Left ventricle myocardium superior (tissue), 1 donor: ENCODE measurements at places on chromosomes 12 and 14.

GRCh38 chr14:95841668-95842067, 35.0 kb upstream of the TUNAR start:
- DNase-seq: no peak

DNA sequence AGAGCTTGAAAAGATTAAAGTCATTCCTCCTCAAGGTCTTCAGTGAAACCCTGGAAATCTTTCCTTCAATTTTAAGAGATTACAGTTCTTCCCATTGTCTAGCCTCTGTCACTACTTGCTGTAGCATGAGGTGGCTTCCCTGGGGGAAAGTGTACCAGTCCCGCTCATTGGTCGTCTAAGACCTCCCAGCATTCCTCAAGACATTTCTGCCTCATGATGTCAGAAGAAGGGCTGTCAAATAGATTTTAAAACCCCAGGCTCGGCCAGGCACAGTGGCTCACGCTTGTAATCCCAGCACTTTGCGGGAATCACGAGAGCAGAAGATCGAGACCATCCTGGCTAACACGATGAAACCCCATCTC, 46.7 kb downstream of the SMUG1 start:
- DNase-seq: no peak

- peak; percentile 20 for DNase-seq
These were observed 14.5 kb upstream of the LLPH start for GRCh38 chr12:66144791-66145754.

GRCh38 chr14:78586681-78587080, 416.5 kb downstream of the NRXN3 start:
- DNase-seq: no peak

DNA sequence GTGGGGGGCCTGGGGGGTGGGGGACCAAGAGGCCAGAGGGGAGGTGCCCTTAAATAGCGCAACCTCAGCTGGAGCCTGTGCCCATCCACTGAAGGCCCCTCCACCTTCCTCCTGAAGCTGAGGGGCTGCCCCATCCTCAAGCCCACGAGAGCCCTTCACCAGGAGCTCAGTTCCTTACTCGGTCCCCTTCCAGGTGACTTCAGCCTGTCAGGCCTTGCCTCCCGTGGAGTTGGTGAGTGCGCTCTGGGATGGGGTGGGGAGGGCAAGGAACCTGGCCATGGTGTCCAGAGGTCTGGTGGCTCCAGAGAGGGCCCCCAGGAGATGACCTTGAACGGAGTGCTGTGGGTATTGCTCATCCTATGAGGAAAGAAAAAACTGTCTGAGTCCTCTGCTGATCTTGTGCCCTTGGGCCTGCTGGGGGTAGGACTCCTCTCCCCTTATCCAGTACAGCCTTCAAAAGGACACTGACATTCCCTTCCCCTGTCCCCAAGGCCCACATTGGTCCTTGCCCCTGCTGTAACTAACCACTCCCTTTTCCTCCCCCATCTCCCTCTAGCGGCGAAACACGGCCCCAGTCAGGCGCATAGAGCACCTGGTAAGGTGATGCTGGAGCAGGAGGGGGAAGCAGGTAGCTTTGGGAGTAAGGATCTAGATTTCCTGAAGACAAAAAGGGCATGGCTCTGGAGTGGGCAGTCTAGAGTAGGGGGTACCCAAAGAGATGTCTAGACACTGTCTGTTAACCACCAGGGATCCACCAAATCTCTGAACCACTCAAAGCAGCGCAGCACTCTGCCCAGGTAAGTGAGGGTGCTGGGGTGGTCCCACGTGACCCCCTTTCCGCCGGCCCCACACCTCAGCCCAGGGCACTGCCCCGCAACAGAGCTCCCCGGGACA, 3.6 kb downstream of the TNS2 start:
- DNase-seq: peak; percentile 71

- no peak for DNase-seq
These were observed 187.2 kb upstream of the NEDD1 start for GRCh38 chr12:96719660-96720362.

DNA sequence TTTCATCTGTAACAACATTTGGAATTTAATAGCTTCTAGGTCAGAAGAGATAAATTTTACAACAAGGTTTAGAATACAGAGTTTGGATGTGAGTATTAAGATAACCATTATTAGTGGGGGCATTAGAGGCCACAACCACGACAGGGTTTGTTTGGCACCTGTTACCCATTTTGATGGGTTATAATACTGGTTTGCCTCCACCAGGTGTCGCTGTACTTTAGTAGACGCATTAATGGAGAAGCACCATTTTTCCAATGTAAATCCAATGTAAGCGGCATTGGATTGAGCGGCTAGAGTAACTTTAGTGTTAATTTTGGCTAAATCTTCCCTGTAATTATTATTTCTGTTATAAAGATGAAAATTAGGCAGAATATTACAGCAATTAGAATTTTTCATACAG, 136.2 kb downstream of the SLCO1B3 start:
- DNase-seq: no peak

DNA sequence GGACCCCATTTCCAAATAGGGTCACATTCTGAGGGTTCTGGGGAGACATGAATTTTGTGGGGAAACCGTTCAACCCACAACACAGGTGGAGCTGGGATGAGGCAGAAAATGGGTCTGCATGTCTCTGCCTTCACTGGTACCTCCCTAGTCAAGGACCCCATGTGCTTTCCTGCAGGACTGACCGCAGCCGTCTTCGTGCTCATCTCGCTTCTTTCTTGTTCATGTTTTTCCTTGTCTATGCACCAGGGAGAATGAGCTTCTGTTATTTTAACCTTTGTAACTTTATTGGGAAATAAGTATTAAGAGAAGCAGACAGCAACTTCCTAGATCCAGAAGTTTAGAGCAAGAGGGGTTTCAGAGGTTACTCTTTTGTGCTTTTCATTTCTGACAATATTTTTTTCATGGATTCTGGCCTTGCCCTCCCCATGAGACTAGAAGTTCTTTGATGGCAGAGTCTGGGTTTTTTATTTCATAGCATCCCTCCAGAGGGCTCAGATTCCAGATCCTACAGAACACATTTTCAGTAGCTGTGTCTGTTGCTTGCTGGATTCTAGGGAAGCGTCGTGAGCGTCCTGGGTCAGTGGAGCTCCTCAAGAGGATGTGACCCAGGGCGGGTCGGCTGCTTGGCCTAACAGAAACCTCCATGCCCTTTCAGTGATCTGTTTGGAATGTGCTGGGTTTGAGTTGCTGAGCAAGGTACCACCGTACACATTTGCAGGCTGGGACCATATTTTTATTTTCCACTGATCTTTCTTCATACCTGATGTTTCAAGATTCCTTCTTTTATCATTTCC, 104.2 kb downstream of the ADGRD1 start:
- no peak for DNase-seq

GRCh38 chr12:22254478-22254877, 80.0 kb downstream of the ST8SIA1 start:
- DNase-seq: no peak

DNA sequence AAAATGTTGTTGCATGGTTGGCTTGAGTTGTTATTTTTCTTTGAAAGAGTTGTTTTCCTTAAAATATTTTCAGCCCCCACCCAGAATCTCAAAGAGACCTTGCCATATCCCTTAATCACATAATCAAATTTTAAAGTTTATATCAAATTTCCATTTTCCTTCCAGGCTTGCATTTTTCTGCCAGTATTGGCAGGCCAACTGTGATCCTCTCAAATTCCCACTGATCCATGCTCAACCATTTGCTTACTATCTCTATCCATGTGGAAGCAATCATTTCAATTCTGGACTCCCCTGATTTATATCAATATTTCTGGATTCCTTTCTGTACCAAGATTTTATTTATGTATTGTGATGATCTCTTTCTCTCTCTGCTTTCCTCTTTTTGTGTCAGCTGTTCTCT, 64.2 kb upstream of the PYGL start:
- no peak for DNase-seq

GRCh38 chr12:87847147-87847546, 182.1 kb downstream of the C12orf50 start:
- DNase-seq: no peak

DNA sequence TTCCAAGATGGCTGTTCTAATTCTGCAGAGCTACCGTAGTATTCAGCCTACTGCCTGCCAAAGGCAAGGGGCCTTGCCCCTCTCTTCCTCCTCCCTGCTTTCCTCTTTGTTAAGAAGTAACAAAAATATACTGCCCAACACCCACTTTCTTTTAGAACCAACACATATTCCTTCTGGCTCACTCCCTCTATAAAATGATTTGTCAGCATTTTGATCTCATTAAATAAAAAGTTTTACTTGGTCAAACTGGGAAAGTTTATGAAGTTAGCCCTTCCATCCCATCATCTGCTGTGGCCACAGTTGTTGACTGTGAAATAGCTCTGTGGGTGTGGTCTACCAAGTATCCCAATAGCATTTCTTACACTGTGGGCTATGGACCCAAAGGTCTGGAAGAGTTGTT, 472.4 kb downstream of the ZFP36L1 start:
- no peak for DNase-seq

DNA sequence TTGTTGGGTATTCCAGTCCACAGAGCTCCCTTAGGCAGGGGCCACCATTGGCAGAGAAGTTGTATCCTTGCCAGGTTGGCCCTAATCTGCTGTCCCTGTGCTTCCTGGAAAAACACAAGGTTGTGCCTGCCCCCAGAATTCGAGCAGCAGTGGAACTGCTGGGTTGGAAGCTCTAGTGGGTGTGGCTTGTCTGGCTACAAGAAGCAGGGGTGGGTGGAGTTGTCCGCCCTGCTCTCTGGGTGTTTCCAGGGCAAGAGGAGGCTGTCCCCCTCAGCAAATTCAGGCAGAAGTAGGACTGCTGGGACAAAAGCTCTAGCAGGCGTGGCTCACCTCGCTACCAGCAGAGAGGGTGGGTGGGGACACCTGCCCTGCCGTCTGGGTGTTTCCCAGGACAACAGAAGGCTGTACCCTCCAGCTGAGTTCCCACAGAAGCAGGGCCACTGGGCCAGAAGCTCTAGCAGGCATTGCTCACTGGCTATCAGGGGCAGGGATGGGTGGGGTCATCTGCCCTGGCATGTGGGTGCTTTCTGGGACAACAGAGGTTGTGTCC, 72.8 kb upstream of the NPAS3 start:
- DNase-seq: no peak

- DNase-seq: no peak
These were observed 158.7 kb downstream of the NUAK1 start for GRCh38 chr12:105980085-105980484.

DNA sequence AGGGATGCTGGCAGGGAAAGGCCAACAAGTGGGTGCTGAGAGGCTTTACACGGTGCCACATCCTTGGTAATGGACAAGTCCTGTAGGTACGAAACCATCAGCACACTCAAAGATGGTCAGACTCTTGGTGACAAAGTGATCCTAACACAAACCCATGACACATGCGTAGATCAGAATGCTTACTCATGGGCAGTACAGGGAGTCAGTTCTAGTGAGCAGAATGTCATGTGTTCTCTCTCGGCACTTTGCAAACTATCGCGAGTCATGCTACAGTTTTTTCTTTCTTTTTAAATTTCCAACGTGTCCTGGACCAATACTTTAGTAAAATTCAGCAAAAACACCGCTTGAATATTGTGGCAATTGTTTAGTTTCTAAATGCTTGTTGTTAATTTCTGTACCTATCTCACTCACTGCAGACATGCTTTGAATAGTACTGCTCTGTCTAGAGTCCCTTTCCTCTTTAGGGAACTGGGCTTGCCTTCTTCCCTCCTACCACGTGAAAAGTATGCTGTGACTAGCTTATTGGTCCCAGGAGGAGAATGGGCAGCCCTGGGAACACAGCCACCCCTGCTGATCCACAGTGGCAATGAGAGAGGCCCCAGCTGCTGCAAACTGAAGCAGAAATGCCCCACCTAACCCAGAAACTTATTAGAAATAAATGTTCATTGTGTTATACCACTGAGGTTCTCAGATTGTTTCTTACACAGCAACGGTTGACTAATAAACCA, 62.4 kb downstream of the UBR7 start:
- no peak for DNase-seq

GRCh38 chr14:91367173-91368171, 50.1 kb downstream of the CCDC88C start:
- DNase-seq: no peak

DNA sequence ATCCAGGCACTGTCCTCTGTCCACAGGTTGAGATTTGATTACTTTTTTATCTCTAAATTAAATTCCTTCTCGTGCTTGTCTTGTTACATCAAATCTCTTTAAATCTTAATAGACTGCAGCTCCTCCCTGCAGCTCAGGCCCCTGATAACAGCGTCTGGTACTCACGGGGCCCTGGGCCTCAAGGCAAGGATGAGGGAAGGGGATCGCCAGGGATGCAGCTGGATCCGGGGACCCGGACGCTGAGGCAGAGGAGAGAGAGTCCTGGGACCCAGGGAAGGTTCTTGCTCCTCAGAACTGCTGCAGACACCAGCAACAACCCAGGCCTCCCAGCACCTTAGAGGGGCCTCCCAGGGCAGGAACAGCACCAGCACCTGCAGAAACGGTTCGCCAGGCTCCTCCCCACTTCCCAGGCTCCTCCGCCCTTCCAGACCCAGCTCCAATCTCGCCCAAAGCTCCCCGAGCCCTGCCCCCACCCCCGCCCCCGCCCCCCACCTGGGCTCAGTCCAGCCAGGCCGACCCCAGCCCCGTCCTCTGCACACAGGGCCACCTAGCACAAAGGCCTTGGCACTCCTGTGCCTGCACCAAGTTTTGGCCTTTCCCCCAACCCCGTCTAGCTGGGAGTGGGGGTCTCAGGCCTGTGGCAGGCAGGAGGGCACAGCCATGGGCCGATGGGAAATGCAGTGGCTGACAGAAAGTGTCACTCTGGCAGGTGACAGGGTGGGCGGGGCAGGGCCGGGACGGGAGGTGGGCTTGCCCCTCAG, 60.3 kb upstream of the GALNT9 start:
- no peak for DNase-seq

DNA sequence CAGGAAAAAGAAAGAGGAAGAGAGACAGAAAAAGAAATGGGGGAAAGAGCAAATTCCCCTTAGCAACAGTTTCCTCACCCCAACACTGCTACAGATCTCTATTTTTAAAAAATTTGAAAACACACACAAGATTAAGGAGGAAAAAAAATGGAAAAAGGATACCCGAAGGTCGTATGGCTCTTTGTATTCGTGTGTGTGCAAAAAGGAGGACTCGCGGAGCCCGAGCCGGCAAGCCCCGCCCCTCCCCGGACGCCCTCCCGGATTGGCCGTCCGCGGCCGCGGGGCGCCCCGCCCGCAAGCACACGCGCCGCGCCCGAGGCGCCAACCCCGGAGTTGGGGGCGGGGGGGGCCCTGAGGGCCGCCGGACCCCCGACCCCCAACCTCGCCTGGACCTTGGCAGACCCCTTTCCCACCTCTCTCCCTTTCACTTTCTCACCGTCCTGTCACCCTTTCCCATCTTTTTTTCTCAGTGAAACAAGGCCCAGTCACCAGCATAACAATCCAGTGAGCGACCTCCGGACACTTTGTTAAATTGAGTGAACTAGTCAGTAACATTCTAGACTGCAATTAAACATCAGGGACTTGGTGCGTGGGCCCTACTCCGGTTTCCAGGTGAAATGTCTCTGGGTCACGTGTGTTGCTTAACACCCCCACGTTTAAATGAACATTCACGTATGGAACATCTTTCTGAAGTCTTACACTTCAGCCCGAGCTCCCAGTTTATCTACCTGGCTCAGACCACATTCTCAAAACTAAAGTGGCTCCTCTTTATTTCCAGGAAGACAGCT, at the start of gene C14orf93:
TSS of gene C14orf93 (minus strand) at position 205 of the 788 bp plus-strand sequence. CDS start 11,120 bp downstream, outside the sequence.
- peak; percentile 93 for DNase-seq
